NCI-H774 (cell line): ENCODE measurements at places on chromosomes 7 and 10.

- DNase-seq: no peak
These were observed 11.5 kb upstream of the MACC1 start for GRCh38 chr7:20228654-20229053.

GRCh38 chr10:3482200-3482993, 302.6 kb downstream of the KLF6 start:
- DNase-seq: peak; percentile 66

DNA sequence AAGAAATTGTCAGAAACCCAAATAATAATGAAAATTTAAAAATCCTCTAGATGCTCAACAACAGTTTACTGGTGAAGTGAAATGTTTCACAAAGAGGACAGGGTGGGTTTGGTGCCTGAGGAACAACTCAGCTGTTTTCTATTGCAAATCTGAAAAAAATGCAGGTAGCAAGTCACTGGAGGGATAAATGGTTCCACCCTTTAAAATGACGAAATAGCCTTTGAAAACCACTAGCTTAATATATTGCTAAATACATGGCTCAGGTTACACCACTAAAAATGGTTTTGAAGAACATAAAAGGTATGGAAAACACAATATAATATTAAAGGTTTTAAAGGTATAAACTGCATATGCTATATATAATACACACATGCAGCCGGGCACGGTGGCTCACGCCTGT, 69.5 kb downstream of the LMBR1 start:
- DNase-seq: no peak

GRCh38 chr7:49243521-49243920, 319.2 kb downstream of the CDC14C start:
- DNase-seq: no peak

- DNase-seq: no peak
These were observed 4.1 kb downstream of the COL1A2 start for GRCh38 chr7:94398841-94399240.

GRCh38 chr7:114082642-114083165, 163.9 kb upstream of the PPP1R3A start:
- DNase-seq: no peak

DNA sequence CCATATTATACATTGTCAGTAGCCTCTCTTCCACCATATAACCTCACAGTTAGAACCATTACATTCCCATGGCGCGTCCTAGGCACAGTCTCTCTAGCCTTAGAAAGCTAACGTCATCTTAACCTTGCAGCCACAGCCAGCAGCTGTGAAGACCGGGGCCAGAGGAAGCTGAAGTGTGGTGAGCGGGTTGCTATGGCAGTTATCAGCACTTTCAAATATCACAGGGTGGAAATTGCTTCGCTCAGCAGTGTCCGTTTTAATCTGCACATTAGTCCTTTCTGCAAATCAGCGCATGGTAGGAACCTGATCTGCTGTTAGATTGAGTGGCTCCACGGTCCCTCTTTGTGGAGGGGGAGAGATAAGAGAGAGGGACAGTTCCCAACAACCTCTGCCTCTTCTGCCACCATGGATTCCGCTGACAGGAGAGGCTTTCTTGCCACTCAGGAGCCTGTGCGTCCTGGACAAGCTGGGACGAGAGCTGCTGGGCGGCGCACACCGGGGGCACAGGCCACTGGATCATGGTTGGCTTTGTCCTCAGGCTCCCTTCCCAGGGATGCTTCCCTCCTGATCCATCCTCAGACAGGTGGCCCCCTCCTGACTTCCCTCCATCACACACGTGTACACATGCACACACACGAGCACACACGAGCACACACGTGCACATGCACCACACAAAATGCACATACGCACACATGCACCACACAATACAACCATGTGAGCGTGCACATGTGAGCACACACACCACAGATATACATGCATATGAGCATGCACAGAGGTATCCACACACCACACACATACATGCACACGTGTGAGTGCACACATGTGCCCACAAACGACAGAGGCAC, 93.8 kb downstream of the WDR37 start:
- DNase-seq: no peak
